NK-92 treated with Interleukin-12 subunit alpha and Interleukin-12 subunit beta, amount 100 ng/mL, for 24 hours (cell line): ENCODE measurements at places on chromosomes 3 and 15.
A peak's percentile ranks its signal among the peaks of the same experiment; 100 is the strongest.

DNA sequence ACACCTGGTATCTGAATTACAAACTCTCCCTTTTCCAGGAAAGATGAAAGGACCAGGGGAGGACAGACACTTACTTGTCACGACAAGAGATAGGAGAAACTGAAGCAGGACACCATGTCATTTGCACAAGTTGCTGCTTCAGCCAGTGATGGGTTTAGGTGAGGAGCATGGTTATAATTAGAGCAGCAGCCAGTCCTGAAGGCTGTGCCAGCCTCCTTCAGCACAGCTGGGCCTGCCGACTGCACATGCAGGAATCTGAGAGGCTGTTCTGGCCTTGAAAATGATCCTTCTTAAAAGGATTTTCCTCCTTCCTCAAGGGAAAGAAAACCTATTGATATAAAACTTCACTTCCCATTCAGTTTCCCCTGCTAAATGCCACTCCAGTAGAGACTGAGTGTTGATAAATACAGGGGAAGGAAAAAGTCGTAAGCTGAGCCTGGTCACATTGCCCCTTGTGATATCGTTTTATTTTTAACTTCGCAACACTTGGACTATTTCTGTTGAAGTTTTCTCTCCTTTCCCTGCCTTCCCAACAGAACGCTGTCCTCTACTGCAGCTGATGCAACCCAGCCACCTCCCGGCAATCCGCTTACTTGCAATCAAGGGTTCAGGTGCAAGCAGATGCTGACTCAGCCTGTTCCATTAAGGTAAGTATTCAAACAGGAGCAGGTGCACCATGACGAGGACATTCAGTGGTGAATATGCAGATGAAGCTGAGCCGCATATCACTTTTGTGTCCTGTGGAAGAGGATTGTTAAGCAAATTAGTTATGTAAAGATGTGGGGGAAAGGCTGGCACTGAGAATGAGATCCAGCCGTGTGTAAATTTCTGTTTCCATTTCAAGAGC, at the start of gene FBXO40:
Gene FBXO40, plus strand, starts transcription at position 524 of the 847 bp plus-strand sequence. CDS start 27,197 bp downstream, outside the sequence.
- DNase-seq, result no peak

GRCh38 chr3:130515755-130516154, 1.2 kb upstream of the COL6A6 start:
- DNase-seq, result no peak

GRCh38 chr15:82830427-82831173, 21.2 kb downstream of the WHAMM start:
- DNase-seq, result no peak

DNA sequence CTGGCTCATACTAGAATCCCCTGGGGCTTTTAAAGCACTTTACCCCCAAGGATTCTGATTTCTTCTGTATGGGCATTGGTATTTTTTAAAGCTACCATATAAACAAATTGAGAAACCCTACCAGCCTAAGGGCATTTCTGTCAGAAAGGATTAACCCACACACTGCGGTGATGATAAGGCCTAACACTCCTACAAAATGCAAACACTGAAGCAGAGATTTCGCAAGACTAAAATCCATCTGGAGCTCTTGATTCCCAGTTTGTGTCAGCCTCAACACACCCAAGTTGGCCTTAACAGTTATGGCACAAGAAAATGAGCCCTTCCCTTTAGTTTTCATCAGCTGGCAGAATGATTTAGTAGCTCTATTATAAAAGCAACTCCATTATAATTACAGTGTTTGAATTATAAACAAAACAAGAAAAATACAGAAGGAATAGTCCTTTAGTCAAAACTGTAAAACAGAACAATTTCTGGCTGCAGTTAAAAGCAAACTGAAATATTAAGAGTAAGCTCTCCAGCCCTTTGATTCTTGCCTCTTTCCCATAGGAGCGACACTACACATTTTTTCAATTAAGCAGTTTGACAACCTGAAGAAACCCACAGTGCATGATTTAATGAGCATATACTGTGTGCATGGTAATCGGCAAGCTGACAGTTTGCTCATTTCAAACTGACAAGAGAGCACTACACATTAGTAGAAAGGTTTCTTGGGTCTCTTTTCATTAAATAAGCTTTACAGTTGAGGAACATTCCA, 441.2 kb downstream of the FHIT start:
- DNase-seq, result no peak

DNA sequence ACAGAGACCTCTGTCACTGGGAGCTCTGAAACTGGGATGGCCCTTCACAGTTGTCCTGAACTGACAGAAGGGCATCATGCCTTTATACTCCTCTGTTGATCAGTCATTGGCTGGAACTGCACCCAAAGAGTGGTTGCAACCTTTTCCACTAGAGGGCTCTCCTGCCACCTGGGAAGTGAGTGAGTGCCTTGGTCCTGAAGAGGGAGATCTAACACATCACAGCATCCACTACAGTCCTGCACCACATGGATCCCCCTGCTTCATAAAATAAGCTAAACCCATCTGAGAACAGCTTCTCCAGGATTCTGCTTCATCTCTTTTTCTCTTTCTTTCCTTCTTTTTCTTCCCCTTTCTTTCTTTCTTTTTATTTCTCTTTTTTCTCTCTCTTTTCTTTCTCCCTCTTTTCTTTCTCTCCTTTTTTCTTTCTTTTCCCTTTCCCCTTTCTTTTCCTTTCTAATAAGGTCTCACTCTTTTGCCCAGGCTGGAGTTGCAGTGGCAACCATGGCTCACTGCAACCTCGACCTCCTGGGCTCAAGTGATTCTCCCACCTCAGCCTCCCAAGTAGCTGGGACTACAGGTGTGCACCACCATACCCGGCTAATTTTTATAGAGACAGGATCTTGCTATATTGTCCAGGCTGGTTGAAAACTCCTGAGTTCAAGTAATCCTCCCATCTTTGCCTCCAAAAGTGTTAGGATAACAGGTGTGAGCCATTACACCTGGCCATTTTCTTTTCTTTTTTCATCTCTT, 42.8 kb upstream of the RAF1 start:
- DNase-seq, result peak; percentile 40

- DNase-seq, result no peak
Observed at GRCh38 chr15:34496207-34496995, 58.8 kb upstream of the GOLGA8A start.

- DNase-seq, result no peak
Observed at GRCh38 chr3:9951962-9952805, at the start of gene PRRT3. PRRT3 (minus strand) TSS chr3:9952408; CDS start chr3:9950115, 2,293 bp downstream.

DNA sequence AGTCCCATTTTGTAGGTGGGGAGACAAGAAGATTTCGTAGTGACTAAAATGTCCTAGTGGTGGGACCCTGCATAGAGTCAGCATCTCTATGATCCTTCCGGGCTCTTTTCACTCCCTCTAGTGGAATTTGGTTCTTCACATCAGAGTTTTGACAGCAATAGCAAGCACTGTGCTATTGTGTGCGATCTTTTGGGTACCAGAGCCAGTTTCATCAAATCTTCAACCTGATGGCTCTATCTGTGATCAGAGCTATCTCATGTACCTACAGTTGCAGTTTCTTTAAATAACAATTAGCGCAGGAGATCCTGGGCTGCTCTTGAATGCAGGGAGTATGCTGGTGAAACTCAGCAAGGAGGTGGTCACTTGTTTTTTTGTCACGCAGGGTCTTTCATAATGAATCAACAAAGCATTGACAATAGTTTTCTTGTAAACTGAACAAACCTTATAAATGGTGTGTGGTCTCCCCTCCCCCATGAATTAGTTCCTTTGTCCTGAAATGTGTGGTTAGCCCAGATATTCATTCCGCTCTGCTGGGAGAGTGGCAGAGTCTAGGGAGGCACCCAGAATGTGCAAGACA, 257.2 kb upstream of the SOX2 start:
- DNase-seq, result no peak

GRCh38 chr15:29873264-29873663, 51.0 kb upstream of the TJP1 start:
- no peak for DNase-seq
